ENCODE measurements at places on chromosomes 7 and 10. TPM values are rescaled to one million over a fixed set of nuclear protein-coding genes. Genes with fewer than 3 reads are reported as not detected.

GRCh38 chr10:945778-946177 lies 14.3 kb upstream of the LARP4B start:
- no peak overlapping the region for H3K27ac ChIP-seq
- no peaks in the 10 kb centered on the region for H3K36me3 ChIP-seq
- no peaks in the 10 kb centered on the region for H3K4me1 ChIP-seq
- H3K27me3 ChIP-seq, result no peaks in the 10 kb centered on the region

DNA sequence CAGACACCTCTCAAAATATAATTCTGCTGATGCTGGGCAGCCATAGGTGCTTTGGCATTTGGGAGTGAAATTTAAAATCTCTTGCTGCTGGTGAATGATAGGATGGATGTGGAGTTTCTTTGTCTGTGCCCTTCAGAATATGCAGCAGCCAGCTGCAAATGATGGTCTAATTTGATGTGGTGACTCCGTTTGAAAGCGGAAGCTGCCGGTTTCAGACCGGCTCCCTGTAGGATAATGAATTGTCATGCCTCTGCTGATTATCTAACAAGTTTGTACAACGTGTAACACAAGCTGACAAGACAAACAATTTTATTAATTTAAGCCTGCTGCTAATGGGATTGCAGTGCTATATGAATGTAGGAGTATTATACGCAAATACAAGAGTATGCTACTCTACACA lies 103.5 kb downstream of the SND1 start:
- no peak for DNase-seq
- H3K27ac ChIP-seq, result no peak overlapping the region
- no peaks in the 10 kb centered on the region for H3K36me3 ChIP-seq
- H3K27me3 ChIP-seq, result no peaks in the 10 kb centered on the region
- H3K4me1 ChIP-seq, result no peaks in the 10 kb centered on the region

DNA sequence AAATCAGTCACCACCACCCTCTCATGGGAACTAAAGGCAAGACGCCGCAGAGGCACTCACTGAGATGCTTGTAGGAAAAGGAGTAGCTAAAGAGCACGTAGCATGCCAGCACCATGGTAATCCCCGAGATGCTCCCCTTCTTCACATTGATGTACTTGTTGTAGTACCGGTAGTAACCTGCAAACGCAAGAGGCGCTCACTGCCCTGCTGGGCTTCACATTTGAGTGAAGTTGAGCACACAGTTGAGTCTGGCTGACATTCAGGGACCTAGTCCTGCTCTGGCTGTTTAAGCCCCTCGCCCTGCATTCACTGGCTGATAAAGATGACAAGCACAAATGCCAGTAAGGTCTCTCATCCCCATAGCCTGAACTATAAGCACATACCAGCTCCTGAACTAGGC lies 6.9 kb downstream of the ATP5MF start:
- no peak overlapping the region for H3K4me3 ChIP-seq
- H3K27me3 ChIP-seq, result no peaks in the 10 kb centered on the region
- H3K27ac ChIP-seq, result no peak overlapping the region

GRCh38 chr10:70659306-70659705 lies 13.0 kb upstream of the ADAMTS14 start:
- no peak overlapping the region for H3K27ac ChIP-seq
- no peaks in the 10 kb centered on the region for H3K27me3 ChIP-seq
- H3K4me3 ChIP-seq, result no peak overlapping the region
- H3K36me3 ChIP-seq, result no peaks in the 10 kb centered on the region
- DNase-seq, result no peak

DNA sequence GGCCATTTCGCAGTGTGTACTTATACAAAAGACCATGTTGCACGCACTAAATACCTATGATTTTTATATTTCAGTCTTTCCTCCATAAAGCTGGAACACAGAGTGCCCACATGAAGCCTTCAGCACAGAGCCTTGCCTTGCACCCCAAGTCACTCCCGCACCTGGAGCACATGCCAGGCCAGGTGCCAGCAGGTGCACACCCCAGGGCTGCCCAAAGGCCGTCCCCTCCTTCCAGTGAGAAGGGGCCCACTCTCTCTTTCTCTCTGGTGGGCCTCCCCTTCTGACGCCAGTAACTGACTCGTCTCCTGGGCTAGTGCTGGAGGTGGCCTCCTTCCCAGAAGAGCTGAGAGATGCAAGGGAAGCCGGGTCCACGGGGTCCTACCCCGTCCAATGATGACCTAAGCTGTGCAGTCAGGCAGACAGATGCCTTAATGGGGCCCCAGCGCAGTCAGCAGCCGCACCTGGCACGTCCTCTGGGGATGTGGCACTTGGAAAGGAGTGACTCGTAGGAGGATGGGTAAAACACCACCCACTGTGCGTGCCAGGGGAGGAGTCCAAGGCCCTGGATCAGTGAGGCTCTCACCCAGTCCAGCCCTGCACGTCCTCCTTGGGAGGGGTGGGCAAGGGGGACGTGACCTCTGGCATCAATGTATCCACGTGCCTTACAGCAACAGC lies 17.7 kb upstream of the SHH start:
- no peaks in the 10 kb centered on the region for H3K36me3 ChIP-seq
- no peaks in the 10 kb centered on the region for H3K27me3 ChIP-seq
- DNase-seq, result no peak

UCN3 gene
- total RNA-seq, result not detected

ZP3 gene
- 1.3 TPM for total RNA-seq

GHRHR gene
- not detected for total RNA-seq

All from heart right ventricle (tissue), 16 donors.